K562 (cell line): ENCODE measurements at places on chromosomes 3 and 15.

GRCh38 chr15:40633178-40633577 lies 39.1 kb downstream of the KNL1 start:
- no peak overlapping the region for H3K4me3 ChIP-seq
- no peak for DNase-seq

- no peaks in the 10 kb centered on the region for H3K4me1 ChIP-seq
- H3K4me3 ChIP-seq: no peak overlapping the region
- H3K27me3 ChIP-seq: no peaks in the 10 kb centered on the region
- DNase-seq: no peak
- no peak overlapping the region for H3K27ac ChIP-seq
These were observed 844.3 kb downstream of the SI start for GRCh38 chr3:164233951-164234350.

GRCh38 chr3:176916777-176917176 lies 280.5 kb downstream of the TBL1XR1 start:
- no peak overlapping the region for H3K27ac ChIP-seq
- H3K4me1 ChIP-seq: no peaks in the 10 kb centered on the region; the same call in 2 of the 3 replicates
- no peak for DNase-seq
- no peaks in the 10 kb centered on the region for H3K36me3 ChIP-seq
- 0 out of 3 replicates have a peak, but pooled peaks cover 2% of the 10 kb centered on the region for H3K27me3 ChIP-seq

DNA sequence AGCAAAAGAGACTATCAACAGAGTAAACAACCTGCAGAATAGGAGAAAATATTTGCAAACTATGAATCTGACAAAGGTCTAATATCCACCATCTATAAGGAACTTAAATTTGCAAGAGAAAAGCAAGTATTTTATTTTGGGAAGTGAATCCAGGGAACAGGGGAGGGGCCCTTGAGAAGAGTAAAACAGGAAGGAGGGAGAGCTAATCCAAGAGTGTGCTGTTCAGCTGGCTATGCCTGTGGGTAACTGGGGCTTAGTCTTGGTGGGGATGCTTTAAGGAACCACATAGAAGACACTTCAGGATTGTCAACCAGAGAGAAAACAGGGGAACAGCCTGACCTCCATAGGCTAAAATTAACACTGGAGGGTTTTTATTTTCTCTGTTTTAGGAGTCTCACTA lies 3.9 kb upstream of the HHLA2 start:
- no peak overlapping the region for H3K4me3 ChIP-seq
- H3K27ac ChIP-seq: no peak overlapping the region
- no peaks in the 10 kb centered on the region for H3K36me3 ChIP-seq
- DNase-seq: no peak

- H3K27me3 ChIP-seq: no peaks in the 10 kb centered on the region
- peaks cover 48% of the 10 kb centered on the region for H3K36me3 ChIP-seq
- no peak overlapping the region for H3K4me3 ChIP-seq
- peaks cover 9% of the 10 kb centered on the region for H3K4me1 ChIP-seq
- no peak overlapping the region for H3K27ac ChIP-seq
These were observed 136.9 kb upstream of the SLC2A2 start for GRCh38 chr3:171163101-171164066.

DNA sequence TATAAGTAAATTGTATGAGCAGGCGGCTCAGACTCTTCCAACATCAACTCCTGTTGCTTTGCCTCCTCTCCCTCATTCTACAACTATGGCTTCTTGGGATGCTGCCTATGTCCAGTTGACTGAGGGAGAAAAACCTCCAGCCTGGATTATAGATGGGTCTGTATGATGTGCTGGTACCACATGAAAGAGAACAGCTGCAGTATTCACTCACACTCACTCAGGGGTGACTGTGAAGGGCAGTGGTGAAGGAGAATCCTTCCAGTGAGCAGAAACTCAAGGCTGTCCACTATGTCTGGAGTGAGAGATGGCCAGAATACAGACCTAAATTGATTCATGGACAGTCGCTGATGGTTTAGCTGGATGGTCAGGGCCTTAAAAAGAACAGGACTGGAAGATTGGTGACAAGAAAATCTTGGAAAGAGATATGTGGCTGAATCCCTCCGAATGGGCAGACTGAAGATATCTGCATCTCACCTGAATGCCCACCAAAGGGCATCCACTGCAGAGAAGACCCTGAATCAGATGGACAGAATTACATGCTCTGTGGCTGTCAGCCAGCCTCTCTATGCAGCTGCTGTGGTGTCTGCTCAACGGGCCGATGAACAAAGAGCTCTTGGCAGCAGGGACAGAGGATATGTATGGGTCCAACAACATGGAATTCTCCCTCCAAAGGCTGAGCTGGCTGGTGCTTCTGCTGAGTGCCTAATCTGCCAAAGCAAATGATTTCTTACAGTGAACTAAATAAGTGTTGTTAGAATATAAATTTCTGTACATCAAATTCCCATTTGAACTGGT lies 1.9 kb upstream of the BCL2L10 start:
- H3K36me3 ChIP-seq: no peaks in the 10 kb centered on the region
- no peak overlapping the region for H3K4me3 ChIP-seq
- peaks cover 11% of the 10 kb centered on the region; the same call in 1 of the 2 replicates for H3K4me1 ChIP-seq
- DNase-seq: no peak

DNA sequence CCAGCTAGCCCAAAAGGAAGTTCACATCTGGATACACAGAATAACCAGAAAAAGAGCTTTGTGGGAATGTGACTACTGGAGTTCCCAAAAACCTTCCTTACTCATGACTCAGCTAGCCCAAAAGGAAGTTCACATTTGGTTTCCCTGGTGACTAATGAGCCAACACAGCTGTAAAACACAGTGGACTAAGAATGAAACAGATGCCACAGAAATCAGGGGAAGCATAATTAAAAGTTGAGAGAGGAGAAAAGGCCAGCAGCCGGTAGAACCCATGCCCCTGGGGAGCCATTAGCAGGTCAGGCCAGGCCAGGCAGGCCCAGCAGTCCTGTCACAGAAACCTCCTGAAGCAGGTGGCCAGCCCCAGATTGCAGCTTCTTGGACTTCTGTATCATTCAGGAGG lies 130.3 kb downstream of the GHSR start:
- peaks cover 3% of the 10 kb centered on the region for H3K4me1 ChIP-seq
- H3K4me3 ChIP-seq: no peak overlapping the region
